Activated T-helper 17 cell treated with anti-CD3 and anti-CD28 coated beads, Interleukin-2, amount 50 U/mL, for 72 hours (primary cell): ENCODE measurements at places on chromosomes 2 and 18. TPM values are rescaled to one million over a fixed set of nuclear protein-coding genes. Genes with fewer than 3 reads are reported as not detected.

The SNRPD1 gene
- 134 TPM for total RNA-seq

The RAB27B gene
- total RNA-seq, result 0.50 TPM

The GPR39 gene
- not detected for total RNA-seq

The RNPEPL1 gene
- 27.2 TPM for total RNA-seq

The GKN2 gene
- not detected for total RNA-seq

The MDH1B gene
- 0.56 TPM for total RNA-seq

The GNAL gene
- 0.30 TPM for total RNA-seq

The ALK gene
- not detected for total RNA-seq

The TGIF1 gene
- total RNA-seq, result 86.1 TPM

The RAB31 gene
- total RNA-seq, result 0.08 TPM

The PLA2R1 gene
- not detected for total RNA-seq

The CLEC4F gene
- total RNA-seq, result 0.35 TPM

The MYOM1 gene
- 2.0 TPM for total RNA-seq

The ALKAL2 gene
- not detected for total RNA-seq

The FTCDNL1 gene
- 1.3 TPM for total RNA-seq

The AFF3 gene
- total RNA-seq, result 0.32 TPM

The UGT1A10 gene
- total RNA-seq, result not detected

The CFAP210 gene
- total RNA-seq, result not detected

The OXER1 gene
- total RNA-seq, result 0.13 TPM

GRCh38 chr2:67825476-67825875 is 237.3 kb downstream of the C1D start:
- ATAC-seq, result no peak

DNA sequence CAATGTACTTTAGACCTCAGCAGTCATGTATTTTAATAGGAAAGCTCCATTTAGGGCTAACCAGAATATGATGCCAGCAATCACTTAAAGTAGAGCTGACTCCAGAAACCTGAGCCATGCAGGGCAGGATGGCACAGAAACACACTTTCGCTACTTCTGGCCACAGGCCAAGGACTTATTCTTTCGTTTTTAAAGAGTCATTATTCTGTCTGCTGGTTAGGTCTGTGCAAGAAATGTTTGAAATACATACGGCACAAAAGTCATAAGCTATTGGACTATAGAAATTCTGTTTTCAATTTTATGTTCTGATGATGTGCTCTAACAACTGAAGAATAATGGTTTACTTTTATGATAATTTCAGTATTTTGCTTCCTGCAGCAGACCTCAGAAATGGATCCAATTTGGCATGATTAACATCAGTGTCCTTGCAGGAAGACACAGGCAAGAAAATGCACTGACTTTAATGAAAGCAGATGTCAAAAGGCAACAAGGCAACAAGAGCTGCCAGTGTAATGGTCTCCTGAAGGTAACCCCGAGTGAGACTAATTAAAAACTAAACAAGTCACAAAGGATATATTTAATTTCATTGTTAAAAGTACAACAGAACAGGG is 114.4 kb upstream of the CHRNA1 start:
- ATAC-seq, result no peak

DNA sequence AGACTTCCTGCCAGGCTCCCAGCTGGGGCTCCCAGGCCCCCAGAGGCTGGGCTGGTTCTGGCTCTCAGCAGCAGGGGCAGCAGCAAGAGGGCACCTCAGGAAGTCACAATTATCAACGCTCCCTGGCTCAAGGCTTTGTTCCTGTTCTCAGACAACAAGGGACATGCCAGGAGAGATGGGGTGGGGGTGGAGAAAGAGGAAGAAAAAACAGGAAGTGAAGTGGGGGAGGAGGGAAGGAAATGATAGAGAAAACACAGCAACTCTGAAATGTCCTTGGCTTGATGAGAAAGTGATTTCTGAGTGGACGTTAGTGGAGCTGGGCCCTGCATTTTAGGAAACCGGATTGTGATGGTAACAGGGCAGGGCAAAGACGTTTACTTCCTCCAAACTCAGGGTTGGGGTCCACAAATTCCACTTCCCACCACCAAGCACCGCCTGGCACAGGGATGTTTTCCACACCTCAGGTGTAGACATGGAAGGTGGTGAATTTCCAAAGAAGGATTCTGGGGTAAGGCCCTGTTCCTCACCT is 40.4 kb downstream of the CYRIA start:
- no peak for ATAC-seq

GRCh38 chr18:7234091-7234490 is 3.2 kb downstream of the LRRC30 start:
- no peak for ATAC-seq

GRCh38 chr2:220962556-220962955 is 609.5 kb downstream of the EPHA4 start:
- no peak for ATAC-seq

DNA sequence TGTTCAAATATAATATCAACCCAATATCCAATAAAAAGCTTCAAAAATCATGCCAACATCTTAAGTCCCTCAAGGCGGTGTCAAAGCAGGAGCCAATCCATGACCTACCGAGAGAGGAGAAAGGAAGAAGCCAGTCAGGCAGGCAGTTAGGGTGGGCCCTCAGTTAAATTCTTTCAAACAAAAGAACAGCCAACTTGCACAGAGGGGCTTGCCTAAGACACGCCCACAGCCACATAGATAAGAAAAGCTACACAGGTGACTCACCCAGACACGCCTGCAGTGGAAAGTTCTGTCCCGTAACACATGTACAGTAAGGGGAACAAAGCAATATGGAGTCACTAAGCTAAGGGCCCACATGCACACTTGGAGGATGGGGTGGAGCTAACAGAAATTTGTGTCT is 61.3 kb downstream of the SP110 start:
- no peak for ATAC-seq

DNA sequence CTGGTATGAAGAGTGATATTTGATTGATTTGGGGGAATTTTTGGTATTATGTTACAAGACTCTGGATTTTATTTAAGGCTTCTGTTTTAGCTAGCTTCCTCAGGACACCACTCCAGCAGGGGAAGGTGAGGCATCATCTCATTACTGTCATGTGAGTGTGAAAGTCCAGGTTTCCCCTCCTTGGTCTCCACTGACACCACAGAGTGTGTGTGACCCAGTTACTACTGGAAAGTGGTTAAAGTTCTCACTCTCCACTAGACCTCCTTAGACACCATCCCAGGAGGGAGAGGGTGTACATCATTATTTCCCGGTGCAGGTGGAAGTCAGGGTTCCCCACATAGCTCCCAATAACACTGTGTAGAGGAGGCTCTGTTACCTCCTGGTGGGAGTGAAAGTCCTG is 35.8 kb upstream of the EPG5 start:
- peak; percentile 71 for ATAC-seq

GRCh38 chr2:227719641-227720040 is 1.8 kb upstream of the SLC19A3 start:
- ATAC-seq, result no peak

DNA sequence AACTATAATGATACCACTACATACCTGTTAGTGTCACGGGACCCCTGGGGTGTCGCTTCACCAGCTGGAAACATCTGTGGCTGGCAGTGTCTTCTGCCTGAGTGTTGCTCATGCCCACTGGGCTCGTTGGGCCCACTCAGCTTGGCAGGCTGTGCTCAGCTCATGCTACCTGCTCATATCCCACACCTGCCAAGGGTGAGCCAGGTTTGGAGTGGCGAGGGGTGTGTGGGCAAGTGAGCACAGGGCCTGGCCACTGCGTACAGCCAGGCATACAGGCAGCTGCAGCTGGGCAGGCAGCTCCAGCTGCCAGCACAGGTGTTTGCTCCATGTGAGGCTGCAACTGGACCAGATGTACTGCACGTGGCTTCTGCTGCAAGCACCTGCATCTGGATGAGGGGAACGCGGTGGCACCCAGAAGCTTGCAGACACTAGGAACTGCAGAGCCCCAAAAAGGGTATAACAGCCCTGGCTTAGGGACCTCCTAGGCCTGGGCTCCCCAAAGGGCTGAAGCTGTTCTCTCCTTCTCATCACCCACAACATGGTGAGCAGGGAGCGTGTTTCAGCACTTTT is 70.1 kb downstream of the SUCLG1 start:
- ATAC-seq, result no peak

GRCh38 chr18:45686891-45687611 is 36.9 kb upstream of the SLC14A1 start:
- peak; percentile 92 for ATAC-seq

GRCh38 chr2:130393318-130393910 is 37.6 kb downstream of the PTPN18 start:
- ATAC-seq, result no peak

DNA sequence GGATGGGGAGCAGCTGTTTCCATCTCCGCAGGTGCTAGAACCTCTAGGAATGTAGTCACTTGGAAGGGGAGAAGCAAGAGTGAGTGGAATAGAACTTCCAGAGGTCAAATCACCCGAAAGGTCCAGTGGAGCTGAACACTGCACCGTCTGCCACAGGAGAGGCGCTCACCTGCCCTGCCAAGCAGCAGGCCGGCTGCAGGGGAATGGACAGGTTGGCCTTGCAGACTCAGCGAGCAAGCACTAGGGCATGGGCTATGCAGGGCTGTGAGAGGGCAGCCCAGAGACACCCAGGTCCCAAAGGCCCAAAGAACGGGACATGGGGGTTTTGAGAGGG is 214.2 kb downstream of the TNS1 start:
- ATAC-seq, result no peak

DNA sequence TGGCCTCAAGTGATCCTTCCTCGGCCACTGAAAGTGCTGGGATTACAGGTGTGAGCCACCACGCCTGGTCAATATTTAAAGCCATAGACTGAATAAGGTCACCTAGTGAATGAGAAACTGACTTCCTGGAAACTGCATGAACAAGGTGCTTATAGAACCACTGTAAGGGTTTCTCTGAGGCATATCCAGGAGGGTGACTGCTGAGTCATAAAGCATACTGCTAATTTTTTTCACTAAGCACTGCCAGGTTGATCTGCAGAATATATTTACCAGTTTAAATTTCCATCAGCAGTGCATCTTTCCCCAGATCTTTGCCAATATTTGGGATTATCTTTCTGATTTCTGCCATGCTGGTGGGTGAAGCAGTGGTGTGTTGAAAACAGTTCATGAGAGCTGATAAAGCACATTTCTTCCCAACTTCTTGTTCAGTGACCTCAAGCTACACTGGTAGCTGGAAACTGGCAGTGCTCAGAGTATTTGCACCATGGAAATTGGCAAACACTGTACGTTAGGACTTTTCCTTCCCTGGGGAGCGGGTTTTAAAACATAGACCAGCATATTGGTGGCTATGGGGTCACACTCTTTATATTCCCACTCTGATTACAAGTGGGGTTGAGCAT is 4.2 kb upstream of the CLIP4 start:
- ATAC-seq, result peak; percentile 75

DNA sequence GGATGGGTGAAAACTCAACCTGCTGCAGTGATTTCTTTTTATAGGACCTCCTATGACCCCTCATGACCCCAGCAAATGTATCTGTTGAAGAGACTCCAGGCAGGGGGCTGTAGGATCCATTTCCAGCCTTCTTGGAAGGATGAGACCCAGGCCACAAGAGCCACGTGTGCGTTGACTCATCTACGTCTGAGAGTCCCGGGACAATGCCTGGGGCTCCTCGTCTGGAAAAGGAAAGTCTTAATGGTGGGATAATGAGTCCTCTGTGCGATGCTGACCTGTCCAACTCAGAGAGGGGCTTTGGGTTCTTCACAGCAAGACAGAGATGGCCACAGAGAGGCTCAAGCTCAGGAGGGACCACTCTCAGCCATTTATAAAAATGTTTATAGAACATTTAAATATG is 80.8 kb downstream of the SMIM21 start:
- no peak for ATAC-seq

GRCh38 chr18:63297687-63298399 is 21.7 kb downstream of the BCL2 start:
- ATAC-seq, result no peak

GRCh38 chr2:50207881-50208280 is 824.1 kb downstream of the NRXN1 start:
- ATAC-seq, result no peak

DNA sequence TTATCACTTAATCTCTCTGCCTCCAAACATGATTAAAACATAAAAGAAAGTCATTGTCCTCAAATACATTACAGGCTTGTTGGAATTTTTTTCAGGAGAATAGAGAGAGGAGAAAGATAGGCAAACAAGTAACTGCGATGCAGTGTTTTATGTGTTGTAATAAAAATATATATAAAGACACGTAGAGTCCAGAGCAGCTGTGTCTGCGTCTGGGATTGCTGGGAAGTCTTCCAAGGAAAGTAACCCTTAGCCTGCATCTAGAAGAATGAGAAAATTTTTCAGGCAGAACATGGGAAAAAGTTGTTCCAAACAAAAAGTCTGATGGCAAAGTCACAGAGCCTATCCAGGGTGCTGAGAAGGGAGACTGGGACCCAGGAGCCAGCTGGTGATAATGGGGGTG is 91.8 kb upstream of the ST6GAL2 start:
- no peak for ATAC-seq

DNA sequence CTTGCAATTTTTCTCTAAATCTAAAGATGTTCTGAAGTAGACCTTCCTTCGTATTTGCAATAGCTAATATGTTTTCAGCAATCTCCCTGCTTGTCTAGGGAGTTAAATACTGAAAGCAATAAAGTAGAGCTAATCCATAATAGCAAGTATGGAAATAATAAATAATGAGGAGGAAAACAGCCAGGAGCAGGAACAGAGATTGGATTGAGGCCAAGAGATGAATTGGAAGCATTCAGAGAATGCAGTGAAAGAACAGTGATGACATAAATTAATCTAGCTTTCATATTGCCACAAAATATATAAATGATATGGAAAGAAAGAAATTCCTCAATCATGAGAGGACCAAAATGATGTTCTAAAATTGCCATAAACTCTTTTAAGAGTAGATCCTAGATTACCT is 679.7 kb downstream of the METTL4 start:
- ATAC-seq, result no peak

- no peak for ATAC-seq
These were observed 254.9 kb downstream of the ZNF521 start for GRCh38 chr18:25097057-25097456.

- ATAC-seq, result peak; percentile 82
These were observed 103.9 kb upstream of the COL3A1 start for GRCh38 chr2:188870289-188870688.

GRCh38 chr2:620471-621302 is 56.5 kb downstream of the TMEM18 start:
- no peak for ATAC-seq

DNA sequence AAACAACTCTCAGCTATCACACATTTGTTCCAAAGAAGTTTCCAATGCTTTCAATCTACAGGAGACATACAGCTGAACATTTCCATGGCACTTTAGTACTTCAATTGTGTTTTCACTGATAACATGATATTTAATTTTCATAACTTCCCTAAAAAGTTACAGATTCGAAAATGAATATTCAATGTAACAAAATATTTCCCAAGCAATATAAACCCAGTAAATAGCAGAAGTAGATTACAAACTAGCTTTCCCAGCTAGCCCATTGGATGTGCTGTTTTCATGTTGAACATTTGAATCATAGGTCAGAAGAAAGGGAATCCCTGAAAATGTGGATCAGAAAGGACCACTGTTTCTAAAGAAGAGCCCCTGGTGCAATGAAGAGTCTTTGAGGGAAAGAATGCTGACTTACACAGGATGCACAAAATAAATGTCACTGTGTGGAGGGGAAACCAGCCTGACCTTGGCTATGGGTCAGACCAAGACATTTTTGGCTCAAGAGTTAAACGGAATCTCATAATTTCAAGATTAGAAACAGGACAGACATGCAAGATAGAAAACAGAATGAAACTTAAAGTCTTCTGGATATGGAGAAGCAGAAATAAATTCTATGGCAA is 22.5 kb downstream of the CYTIP start:
- ATAC-seq, result no peak
